Fibroblast of mammary gland (primary cell): ENCODE measurements at places on chromosomes 2 and 18.
A peak's percentile ranks its signal among the peaks of the same experiment; 100 is the strongest.

DNA sequence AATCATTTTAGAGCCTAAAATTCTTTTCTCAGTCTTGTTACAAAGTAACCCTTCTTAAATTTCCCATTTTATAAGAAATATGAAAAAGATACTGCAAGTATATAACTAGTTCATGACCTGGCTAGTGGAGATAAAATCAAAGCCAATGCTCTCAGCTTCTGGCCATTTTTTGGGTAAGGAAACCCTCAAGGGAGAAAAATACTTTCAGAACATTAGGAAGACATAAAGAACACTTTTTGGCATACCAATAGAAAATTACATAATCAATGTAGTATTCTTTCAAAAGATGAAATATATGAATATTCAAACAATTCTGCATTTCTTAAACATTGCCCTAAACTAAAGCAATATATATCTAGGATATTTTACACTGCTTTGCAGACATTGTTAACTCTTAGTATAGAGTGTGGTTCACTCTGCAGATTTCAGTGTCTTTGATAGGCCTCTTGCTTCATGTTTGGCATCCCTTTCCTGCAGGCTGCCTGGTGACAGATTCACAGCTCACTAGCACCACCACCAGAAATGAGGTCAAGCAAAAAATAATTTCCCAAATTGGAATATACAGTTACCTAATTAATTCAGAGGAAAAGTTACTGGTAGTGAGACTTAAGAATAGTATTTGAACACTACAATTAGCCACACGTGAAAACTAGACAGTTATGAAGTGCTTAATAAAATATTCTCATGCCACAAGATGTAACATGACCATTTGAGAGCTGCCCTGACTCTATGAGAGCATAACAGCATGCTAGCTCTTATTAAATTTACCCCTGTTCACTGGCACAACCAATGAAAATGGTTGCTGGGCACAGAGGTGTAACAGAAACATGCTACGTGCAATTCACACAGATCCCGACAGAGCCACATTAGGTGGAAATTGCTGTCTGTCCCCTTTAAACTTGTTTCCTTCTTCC lies 36.0 kb downstream of the PAIP2B start:
- DNase-seq, result peak; percentile 25

DNA sequence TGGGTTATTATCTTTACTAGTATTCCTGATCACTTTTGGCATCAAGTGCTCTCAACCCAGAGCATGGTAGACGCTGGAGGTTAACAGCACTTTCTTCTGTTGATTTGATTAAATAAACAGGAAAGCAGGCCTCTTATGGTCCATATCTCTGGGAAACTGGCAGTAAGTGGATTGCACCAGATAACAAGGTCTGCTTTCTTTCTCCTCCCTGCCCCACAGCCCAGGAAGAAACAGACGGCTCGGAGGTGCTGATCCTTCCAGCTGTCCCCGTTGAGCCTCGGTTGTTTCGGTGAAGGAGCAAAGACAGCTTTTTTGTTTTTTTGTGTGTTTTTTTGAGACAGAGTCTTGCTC lies 100.8 kb upstream of the KCTD1 start:
- DNase-seq, result no peak

DNA sequence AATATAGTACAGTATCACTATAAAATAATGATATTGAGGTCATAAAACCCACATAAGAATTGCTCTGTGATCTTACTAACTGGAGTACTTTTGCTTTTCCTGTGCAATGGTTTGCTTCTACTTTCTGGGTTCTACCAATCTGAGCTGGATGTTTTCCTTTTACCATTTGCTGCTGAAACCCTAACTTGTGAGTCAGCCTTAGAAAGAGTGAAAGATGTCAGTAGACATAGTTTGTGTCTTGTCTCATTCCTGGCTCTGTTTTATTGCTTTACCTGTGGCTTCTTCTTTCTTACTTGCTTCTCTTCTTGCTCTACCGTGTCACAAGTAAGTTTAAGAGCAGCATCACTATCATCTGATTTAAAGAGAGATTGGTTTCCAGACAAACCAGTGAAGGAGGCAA lies 61.0 kb downstream of the MBD2 start:
- no peak for DNase-seq

DNA sequence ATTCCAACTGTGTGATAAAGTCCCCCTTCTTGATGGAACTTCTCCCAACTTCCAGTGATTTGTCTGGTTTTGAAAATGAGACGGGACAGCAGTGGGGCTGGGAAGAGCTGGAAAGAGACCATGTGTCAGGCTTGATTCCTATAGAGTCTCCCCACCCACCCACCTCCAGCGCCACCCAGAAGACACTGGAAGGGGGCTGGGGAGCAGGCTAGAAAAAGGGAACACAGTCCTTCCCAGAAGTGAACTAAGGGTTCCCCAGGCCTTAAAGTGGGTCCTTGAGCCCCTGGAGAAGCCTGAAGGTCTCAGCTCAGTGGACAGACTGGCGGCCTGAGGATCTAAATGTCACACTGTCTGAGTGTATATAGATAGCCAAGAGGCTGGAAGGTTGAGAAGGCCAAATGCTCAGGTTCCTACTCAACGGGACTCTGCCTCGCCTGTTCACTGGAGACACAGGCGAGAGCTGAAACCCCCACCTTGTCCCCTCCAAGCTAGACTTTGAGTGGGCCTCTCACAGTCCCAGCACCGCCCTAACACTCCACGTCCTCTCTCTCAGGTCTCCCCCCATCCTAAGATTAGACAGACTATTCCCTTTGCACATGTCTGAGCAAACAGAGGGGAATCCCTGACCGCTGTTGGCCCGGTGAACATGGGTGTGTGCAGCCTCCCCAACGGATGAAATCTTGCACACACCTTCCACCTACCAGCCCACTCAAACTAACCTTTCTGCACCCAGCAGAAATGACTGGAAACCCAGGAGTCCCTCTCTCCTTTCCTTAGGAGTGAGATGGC lies 1.6 kb downstream of the PKDCC start:
- no peak for DNase-seq

- no peak for DNase-seq
These were observed 1.0 kb upstream of the FAM178B start for GRCh38 chr2:96987301-96987909.

DNA sequence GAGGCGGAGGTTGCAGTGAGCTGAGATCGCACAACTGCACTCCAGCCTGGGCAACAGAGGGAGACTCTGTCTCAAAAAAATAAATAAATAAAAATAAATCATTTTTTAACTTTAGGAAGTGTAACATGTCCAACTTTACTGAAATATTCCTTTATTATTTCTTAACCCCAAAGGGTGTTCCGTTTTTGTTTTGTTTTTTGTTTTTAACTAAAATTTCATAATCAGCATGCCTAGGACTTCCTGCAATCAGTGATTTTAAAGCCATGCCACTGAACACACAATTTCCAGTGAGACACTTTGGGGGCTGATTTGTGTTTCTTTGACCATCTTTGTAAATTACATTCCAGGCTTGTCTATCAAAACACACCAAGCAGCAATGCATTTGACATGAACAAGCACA lies 7.1 kb downstream of the CATIP start:
- no peak for DNase-seq

DNA sequence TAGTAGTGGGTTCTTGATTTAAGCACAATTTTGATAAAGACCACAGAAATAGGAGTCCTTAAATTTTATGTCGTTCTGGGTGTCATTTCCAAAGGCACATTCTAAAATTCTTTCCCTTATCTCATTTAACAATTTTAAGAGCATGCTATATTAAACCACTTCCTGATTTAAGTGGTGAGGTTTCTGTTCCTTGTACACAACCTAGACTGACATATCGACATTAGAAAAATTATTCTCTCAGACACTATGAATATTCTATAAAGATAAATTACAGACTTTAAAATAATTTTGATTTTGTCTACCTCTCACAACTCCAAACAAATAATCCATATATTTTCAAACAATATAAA lies 923.8 kb downstream of the LRP1B start:
- DNase-seq, result no peak

GRCh38 chr2:172600557-172601008 lies 44.7 kb downstream of the PDK1 start:
- no peak for DNase-seq

DNA sequence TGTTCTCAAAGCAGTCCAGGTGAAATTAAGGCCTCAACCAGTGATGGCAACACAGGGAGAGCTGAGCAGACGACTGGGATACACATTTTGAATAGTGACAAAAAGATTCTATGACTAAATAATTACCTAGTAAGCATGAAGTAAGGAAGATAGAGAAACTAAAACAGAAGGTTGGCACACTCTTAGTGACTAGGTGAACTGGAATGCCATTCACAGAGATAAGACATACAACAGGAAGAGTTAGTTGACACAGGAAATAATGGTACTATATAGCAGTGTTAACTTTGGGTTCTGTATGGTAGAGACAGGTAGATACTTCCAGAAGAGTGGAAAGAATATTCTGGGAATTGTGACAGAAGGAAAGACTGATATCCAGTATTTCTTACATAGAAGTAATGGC lies 181.8 kb upstream of the NT5C1B start:
- no peak for DNase-seq

GRCh38 chr2:118123561-118124232 lies 35.4 kb downstream of the INSIG2 start:
- peak; percentile 89 for DNase-seq

DNA sequence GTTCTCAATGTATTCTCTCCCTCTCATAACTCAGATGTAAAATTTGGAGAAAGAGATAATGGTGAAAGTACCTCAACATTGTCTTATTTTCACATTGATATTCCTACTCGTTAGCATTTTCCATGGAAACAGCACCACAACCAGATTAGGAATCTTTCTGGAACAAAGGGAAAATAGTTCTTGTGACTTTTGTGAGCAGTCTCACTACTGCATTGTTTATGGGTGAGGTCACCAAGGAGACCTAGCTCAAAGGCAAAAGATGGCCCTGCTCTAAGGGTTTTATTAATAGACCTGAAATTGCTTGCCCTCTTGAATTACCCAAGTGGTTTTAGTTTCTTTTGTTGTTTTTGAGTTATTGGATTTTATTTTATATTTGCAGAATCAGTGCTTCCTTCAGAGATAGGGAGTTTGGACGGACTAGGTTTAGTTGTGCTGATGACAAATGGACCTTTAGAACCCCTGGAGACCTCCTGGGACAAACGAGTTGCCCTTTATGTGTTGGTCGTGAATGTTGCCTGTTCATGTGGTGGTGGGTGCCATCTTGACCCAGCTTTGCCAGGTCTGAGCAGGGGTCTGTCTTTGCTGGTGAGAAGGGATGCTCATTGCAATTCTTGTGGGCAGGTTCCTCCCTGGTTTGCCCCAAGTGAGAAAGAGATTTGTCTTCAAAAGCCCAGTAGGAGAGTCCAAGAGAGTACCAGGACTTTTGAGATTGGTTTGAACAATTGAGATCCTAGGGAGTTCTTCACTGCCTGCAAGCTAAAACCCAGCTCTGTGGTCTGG lies 58.1 kb downstream of the INPP4A start:
- DNase-seq, result peak; percentile 66

GRCh38 chr18:59763541-59764136 lies 66.4 kb upstream of the CCBE1 start:
- DNase-seq, result no peak

DNA sequence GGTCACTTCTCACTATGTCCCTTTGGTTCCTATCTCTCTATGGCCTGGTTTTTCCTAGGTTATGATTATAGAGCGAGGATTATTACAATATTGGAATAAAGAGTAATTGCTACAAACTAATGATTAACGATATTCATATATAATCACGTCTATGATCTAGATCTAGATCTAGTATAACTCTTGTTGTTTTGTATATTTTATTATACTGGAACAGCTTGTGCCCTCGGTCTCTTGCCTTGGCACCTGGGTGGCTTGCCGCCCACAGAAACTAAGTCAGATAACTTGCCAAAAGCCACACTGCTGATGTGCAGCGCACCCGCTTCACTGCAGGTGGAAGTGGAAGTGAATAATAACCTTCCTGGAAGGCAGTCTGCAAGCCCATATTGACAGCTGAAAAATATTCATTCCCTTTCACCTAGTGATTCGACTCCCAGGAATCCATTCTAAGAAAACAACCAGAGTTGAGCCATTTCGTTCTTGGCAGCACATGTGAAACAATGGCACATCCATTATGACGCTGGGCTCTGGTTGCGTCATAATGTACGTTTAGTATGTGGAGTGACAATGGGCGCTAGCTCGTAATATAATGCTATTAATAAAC lies 725 bp upstream of the ANKRD53 start:
- DNase-seq, result peak; percentile 98

- no peak for DNase-seq
These were observed 35.5 kb downstream of the RTP5 start for GRCh38 chr2:241904791-241905710.

DNA sequence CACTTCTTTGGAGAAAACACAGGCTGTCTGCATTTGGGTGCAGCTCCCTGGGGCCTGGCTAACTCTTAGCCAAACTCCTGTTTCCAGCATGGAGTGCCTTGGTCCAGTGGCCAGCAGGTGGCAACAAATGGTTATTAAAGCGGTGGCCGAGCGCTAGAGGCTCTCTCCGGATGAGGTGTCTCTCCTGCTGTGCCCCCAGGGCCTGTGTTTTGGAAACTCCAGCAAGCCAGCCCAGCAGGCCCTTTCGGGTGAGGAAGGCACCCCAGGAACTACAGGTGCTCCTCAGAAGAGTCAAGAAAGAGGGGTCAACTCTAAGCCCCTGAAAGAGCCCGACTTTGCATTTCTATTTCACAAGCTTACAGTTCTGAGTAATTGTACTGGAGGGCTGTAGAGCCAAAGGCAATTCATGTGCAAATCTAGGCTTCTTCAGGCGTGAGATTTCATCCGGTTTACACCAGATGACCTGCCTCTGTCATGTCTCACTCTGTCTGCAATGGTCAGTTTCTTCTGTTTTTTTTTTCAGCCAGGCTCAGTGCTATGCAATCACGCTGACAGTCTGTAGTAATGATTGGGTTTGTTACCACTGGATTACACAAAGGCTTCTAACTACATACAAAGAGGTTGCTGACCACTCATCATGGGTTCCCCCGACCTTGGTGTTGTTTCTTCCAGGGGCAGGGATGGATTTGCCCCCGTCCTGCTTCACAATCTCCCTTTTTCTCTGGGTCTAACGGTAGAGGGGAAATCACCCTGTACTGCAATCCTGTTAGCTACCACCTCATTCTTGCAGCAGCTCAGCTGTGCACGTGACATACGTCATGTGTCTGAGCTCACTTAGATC lies 7.6 kb upstream of the CHRNA1 start:
- peak; percentile 75 for DNase-seq

DNA sequence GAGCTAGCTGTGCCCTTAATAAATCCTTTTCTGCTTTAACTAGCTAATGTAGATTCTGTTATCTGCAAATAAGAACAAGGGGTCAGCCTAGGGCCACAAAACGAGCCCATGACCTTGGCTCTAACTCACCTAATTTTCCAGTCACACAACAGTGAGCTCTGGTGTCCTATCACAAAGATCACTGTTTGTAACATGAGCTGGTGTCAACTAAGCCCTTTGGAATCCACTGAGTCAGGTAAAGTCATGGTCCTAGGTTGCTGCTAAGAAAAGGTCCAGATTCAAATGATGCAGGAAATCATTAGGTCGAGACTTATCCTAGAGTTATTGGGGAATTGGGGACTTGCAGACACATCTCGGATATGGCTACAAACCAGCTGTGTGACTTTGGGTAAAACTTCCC lies 49.9 kb downstream of the ST8SIA5 start:
- peak; percentile 24 for DNase-seq

DNA sequence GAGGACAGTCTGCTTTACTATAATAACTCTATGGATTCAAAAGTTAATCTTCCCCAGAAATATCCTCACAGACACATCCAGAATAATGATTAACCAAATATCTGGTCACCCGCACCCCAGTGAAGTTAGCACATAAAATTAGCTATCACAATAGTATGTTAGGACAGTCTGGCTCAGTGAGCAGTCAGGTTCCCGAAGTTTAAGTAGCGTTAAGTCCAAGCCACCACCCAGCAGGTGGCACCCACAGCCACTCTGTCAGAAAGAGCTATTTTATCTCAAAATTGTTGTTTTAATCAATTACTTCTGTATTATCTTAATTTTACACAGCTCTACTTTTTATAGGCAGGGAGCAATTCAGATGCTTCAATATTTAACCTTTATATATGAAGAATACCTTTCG lies 537.5 kb downstream of the MBD2 start:
- no peak for DNase-seq
